NCI-H510A (cell line): ENCODE measurements at places on chromosomes 4 and X.

GRCh38 chr4:45350438-45350837, 624.1 kb upstream of the GNPDA2 start:
- DNase-seq, result no peak

GRCh38 chr4:18980516-18981233, 959.1 kb upstream of the LCORL start:
- no peak for DNase-seq

GRCh38 chrX:13520936-13521335, 48.5 kb upstream of the EGFL6 start:
- DNase-seq, result no peak

GRCh38 chr4:106818764-106819163, 217.3 kb downstream of the DKK2 start:
- no peak for DNase-seq

DNA sequence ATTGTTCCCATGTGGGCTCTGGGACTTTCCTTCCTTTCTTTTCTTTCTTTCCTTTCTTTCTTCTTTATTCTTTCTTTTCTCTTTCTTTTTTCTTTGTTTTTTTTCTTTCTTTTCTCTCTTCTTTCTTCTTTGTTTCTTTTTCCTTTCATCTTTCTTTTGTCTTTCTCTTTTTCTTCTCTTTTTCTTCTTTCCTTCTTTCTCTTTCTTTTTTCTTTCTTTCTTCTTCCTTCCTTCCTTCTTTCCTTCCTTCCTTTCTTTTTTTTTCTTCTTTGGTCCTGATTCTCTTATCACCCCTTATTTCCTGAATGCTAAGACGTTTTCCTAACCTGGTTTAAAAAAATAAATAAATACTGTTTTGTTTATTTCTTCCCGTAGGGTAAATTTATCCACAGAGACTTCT, 93.2 kb downstream of the CRLF2 start:
- no peak for DNase-seq

DNA sequence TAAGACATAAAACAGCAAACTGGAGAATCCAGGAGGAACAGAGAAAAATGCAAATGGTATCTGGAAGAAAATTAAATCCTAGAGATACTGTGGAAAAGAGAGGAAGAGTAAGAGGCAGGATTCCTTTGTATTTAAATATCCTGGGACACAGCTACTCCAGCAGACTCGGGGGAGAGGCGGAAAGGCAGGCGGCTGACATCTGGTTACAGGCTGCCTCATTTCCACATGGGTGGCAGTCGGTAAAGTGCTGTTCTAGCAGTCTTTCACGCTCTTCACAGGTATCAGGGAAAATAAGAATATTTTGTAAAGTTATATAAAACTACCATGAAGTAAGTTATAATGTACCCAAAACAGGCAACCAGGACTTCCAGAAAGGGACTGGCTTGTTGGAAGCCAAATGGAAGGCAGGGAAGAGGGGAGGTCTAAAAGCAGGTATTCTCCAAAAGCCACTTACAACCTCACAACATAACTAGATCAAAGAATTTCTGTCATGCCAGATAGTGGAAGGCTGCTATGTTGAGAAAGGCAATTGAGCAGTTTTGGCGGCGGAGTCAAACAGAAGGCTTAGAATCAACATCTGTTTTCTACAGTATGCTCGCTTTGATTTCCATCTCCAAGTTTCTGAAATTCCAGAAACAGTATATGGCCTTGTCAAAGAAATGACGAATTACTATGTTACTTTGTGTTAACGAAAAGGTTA, 1.3 kb upstream of the TIGD2 start:
- DNase-seq, result no peak

GRCh38 chr4:99436462-99436861, 1.3 kb upstream of the ADH7 start:
- no peak for DNase-seq

DNA sequence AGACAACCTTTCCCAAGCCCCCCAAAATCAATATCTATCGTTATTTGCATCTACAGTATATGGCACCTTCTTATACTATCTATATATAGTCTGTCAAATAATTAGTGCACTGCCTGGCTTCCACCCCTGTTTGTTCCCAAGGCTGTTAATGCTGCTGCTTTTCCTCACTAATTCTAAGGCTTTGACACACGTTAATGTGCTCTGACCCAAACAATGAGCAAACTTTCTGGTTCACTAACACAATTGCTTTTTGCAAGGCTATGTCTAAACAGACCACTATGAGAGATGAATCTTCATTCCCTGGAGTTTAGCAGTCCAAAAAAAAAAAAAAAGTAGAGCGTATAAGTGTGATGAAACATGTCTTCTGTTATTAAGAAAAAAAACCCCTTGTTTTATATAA, 360.9 kb upstream of the AGA start:
- no peak for DNase-seq

DNA sequence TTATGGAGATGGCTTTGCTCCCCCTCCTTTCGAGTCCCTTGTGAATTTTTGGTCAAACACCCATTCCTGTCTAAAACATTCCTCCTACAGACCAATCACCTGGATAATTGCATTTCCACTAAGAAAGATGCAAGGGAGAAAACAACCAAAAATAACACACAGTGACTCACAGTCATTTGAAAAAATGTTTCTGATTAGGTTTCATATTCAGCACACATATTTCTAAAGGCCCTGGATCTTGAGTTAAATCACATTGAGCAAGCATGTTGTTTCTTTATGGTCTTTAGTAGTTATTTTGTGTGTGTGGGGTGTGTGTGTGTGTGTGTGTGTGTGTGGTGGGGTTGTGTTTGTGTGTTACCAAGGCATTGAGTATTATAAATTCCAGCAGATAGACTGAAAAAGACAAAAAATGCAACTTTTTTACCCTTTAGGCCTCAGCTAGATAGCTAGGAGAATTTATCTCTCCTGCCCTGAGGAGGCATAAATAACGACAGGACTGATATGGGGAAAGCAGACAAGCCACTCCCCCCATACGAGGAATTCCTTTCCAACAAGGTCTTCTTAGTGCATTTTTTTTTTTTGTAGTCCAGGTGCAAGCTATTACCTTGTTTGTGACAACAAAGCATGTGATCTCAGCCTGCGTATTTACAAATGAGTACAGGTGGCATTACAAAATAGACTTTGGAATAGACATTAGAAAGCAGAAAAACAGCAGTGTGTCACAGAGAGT, 265.4 kb upstream of the ADGRL3 start:
- DNase-seq, result no peak

GRCh38 chr4:151629097-151629783, 131.6 kb downstream of the GATB start:
- DNase-seq, result no peak

GRCh38 chr4:1401409-1402020, 4.7 kb downstream of the NKX1-1 start:
- DNase-seq, result no peak

- no peak for DNase-seq
Observed at GRCh38 chr4:7635445-7636239, 200.9 kb upstream of the PSAPL1 start.

GRCh38 chrX:139924696-139925095, 8.2 kb downstream of the ATP11C start:
- DNase-seq, result no peak

DNA sequence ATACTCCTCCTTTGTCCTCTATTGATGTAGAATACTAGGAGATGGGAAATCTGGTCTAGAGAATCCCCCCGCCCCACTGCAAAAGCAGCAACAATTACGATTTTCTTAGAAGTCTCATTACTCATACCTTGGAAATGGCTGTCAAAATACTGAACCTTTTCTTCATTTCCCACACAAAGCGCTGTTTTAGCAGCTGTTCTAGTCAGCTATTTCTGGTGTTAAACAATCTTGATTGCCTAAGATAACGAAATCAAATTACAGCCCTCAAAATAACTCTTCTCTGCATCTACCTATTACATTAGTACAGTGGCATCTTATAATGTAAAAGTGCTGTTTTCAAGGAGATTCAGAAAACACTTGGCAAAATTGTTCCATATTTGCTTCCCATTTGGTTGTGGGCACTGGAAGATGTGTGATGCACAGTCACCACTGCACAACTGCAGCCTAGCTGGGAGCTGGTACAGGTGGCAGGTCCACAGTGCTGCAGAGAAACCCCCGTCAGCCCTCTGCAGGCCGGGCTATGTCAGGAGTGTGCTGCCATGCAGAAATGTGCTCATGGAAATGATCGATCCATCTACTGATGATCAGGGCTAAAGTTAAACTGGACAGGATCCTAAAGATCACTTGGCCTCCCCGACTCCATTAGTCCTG, 50.4 kb downstream of the TBC1D9 start:
- DNase-seq, result no peak
